ENCODE measurements at places on chromosomes 16 and 17.

- DNase-seq = no peak
Measured at GRCh38 chr17:77303620-77304019, 162.9 kb downstream of the SEC14L1 start.

- DNase-seq = no peak
Measured at GRCh38 chr17:45924332-45924820, 30.0 kb downstream of the MAPT start.

- peak; percentile 67 for DNase-seq
Measured at GRCh38 chr17:21263376-21263775, 10.2 kb upstream of the NATD1 start.

- no peak for DNase-seq
Measured at GRCh38 chr16:86249631-86250030, 260.7 kb upstream of the FOXF1 start.

DNA sequence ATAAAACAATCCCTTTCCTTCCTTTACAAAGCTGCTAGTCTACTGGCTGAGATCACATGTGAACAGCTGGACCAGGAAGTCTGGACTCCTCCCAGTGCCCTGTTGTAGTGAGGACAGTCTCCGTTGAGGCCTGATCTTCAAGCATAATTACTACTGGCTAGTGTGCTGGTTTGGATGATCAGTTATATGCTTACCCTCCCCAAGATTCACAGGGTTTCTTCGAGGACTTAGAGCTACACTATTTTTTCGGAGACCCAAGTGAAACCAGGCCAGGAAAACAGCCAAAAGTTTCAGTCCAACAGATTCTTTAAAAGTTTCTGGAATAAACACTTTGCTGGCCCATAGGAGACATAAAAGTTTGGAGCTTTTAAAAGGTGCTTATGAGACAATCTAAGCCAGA, 194.9 kb upstream of the CDH11 start:
- no peak for DNase-seq

- peak; percentile 74 for DNase-seq
Measured at GRCh38 chr16:2388875-2389433, 40.3 kb upstream of the CCNF start.

DNA sequence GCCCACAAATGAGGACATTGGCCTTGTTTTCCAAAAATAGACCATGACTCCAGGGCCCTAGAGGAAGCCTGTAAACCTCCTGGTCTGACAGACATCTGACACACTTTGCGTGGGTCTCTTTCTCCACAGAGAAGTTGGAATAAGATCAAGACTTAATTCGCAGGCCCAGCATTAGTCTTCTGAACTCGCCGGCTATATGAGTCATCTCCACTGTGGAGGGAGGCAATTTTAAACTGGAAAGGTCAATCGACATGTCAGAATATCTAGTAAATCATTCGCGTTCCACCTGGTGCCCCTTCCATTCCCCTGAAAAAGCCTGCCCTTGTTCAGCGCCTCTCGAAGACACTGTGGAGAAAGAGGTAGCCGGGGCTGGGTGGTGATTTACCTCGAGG, 140.1 kb downstream of the CLEC16A start:
- DNase-seq = no peak

DNA sequence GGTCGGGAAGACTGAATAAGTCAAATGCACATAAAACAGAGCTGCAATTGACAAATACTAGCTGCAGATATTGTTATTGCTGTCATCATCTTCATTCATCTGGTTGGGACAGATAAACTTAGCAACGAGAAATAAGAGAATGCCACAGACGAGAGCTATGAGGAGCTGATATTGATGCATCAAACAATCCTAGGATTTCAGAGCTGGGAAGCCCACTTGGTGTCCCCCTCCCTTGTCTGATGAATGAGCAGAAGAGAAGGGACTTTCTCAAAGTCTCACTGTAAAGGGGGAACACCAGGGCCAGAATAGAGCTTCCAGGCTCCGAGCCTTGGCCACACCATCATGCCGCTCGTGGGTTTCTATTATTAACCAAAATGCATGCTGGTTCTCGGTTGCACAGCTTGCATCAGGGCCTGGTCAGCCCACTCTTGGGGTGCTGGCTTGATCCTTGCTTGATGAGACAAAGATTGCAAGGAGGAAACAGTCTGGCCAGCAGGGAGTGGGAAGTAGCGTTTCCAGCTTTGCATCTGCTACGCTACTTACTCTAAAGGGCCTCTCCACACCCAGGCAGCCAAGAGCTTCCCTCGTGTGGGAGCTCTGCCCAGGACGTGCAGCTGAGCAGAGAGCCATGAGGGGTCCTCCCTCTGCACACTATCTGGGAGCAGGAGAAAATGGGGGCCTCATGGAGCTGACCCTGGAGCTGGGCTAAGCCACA, 28.4 kb upstream of the EMP2 start:
- no peak for DNase-seq

Data from RKO (cell line).